Skin of body (tissue), 3 donors: ENCODE measurements at places on chromosomes 3 and 15. TPM values are rescaled to one million over a fixed set of nuclear protein-coding genes. Genes with fewer than 3 reads are reported as not detected.

The UBE2E2 gene
- total RNA-seq: 111 TPM

The TUSC7 gene
- not detected for total RNA-seq

GRCh38 chr15:35466476-35466875, 79.5 kb downstream of the DPH6 start:
- DNase-seq: no peak

- DNase-seq: no peak
These were observed 119.6 kb downstream of the ETFA start for GRCh38 chr15:76191539-76192244.

GRCh38 chr15:92667287-92667904, 11.8 kb upstream of the FAM174B start:
- no peak for DNase-seq

GRCh38 chr15:39287322-39288195, 293.3 kb upstream of the THBS1 start:
- no peak for DNase-seq

GRCh38 chr3:104887069-104887468, 479.6 kb upstream of the ALCAM start:
- no peak for DNase-seq
